Panc1 (cell line): ENCODE measurements at places on chromosomes 16 and 17.

- no peak for DNase-seq
These were observed 14.1 kb upstream of the MAPK3 start for GRCh38 chr16:30136971-30137605.

- DNase-seq: no peak
These were observed 72.3 kb downstream of the TANGO6 start for GRCh38 chr16:68915589-68915988.

DNA sequence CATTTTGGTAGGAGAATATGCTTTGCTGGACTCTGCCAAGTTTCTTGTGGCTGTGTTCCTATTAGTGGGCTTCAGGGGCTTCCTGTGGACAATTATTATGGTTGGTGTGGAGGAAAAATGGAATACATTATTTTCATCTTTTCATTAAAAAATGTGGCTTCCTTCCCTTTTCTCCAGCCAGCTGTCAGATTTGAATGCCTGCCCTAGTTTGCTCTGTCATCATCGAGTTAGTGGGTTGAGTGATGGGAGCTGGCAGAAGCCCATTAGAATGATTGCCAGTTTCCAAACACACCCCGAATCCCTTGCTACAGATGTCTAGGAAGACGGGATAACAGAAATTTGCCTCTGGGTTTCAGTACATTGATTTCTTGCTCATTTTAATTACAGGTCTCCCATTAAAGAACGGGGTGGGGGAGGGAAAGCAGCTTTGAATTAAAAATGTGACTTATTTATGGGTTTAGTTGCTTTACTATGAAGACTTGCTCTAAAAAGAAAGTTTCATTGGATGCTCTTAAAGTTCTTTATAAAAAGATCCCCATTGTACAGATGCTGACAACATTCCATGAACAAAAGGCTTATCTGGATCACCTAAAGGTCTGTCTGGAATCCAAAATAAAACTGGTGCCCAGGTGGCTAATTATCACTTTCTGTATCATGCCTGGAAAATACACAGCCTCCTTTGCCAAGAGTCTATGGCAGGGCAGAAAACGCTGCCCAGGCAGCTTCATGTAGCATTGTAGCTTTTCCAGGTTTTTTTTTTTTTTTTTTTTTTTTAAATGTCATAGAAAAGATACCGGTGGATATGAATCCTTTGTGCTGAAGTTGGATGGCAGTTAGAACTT is 103.6 kb downstream of the PRKCA start:
- DNase-seq: no peak

DNA sequence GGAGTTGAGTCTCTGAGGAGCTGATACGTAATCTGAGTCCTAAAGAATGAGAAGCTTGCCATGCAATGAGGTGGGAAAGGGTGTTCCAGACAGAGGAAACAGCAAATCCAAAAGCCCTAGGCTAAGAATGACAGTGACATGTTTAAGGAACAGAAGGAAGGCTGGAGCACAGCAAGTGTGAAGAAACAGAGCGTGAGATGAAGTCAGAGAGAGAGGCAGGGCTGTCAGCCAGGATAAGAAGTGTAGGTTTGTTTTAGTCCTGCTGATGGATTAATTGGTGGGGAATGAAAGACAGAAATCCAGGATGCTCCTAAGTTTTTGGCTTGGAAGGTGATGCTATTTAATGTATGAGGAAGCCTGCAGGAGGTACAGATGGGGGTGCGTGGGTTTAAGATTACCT is 14.5 kb downstream of the MMP28 start:
- no peak for DNase-seq

DNA sequence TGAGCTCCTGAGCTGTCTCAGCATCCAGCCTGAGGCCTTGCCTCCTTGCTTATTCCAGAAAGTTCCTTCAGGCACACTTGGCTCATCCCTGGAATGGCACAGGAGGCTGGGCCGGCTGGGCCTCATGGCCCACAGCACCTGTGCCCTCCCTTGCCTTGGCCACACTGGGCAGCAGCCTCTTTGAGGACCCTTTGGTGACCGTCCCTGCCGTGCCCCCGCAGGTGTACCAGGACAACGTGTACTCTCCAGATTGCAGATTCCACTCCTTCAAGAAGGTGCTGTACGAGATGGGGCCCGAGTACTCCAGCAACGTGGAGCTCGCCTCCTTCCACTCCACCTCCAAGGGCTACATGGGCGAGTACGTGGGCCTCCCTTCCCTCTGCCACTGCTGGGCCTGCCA is 34.2 kb downstream of the GPT2 start:
- DNase-seq: no peak

GRCh38 chr17:10268005-10268404 is 69.6 kb upstream of the GAS7 start:
- DNase-seq: no peak

- DNase-seq: no peak
These were observed 119.4 kb downstream of the FOXL1 start for GRCh38 chr16:86697715-86698114.

DNA sequence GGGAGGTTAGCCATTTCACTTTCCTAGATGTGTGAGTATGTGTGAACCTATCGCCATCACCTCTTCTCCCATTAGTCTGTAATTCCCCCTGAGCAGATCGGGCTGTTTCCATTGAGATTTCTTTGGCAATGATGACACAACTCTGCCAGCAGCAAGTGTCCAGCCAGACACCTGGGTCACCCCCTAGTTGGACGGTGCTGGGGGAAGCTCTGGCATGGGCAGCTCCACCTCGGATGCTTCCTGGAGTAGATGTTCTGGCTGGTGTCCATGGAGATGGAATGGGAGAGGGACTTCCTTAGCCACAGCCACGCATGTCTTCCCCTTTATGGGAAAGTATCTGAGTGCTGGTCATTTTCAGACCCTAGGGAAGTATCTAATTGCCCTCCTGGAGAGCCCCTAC is 247.9 kb upstream of the RPL38 start:
- no peak for DNase-seq

DNA sequence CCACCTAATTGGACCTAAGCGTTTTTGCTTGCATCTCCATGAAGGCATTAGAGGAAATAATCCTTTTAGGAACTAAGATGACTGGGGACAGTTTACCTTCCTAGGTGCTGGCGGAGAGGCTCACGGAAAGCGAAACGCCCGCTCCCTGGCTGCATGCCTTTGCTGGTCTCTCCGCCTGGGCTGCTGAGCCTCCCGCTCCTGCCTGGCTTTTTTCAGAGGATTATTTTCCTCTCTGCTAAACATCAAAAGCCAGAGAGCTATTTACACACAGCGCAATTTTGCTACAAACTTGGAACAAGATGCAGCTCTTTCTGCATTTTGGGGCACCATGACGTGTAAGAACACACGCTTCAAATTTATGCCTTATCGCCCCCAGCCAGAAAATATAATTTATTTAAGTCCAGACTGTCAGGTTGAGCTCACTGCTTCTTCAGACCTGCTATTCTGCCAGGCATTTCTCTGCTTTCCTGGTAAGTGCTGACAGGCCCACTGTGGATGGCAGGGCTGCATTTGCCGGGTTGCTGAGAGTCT is 124.4 kb downstream of the SPACA3 start:
- no peak for DNase-seq

DNA sequence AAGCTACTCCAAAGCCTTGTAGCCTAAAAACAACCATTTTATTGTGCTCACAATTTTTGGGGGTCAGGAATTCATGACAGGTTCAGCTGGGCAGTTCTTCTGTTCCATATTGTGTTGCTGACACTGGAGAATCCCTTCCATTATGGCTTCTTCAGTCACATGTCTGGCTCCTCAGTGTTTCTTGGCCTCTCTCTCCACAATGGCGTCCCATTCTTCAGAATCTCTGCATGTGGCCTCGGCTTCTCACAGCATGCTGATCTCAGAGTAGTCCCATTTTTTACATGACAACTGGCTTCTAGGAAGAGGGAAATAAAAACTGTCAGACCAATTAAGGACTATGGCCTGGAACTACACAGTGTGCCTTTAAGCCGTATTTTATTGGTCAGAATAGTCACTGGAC is 49.7 kb downstream of the NF1 start:
- DNase-seq: no peak

- DNase-seq: no peak
These were observed 16.1 kb upstream of the RPTOR start for GRCh38 chr17:80528536-80528935.

GRCh38 chr17:76626442-76626841 is 17.1 kb downstream of the ST6GALNAC1 start:
- DNase-seq: no peak

- no peak for DNase-seq
These were observed 346.6 kb downstream of the SNX29 start for GRCh38 chr16:12323007-12323758.

DNA sequence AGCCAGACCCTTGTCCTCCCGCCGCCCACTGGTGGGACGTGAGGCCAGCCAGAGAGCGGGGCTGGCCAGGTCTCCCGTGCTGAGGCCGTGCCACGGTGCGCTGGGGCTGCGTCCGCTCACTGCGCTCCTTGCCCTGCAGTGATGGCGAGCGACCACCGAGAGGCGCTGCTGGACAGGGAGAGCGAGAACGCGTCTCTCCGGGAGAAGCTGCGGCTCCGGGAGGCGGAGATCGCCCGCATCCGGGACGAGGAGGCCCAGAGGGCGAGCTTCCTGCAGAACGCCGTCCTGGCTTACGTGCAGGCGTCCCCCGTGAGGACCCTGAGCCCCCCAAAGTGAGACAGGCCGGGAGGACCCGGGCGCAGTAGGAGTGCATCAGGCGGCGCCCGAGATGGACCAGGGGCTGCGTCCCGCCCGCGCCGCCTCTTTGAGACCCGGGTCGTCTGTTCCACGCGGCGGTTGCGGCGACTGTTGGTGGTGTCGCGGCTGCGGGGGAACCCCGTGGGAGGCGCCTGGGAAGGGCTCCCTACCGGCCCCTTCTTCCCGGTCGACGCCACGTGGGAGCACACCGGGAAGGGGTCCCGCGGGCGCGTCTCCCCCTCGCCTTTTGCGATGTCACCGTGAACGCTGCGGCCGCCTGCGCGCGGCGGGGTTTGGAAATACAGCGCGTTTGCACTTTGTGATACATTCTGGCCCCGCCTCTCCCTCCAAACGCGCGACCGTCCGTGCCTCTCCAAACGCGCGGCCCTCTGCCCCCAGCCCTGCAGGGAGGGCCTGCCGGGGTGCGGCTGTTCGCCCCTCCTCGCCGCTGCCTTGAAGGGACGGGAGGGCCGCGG is 792 bp upstream of the RAC3 start:
- no peak for DNase-seq

- no peak for DNase-seq
These were observed at the start of gene CHP2 for GRCh38 chr16:23754594-23755483. Gene CHP2, plus strand, starts transcription at chr16:23755026. Its CDS starts 24 bp downstream, at chr16:23755050.
